ENCODE measurements at places on chromosomes 5 and 9.

DNA sequence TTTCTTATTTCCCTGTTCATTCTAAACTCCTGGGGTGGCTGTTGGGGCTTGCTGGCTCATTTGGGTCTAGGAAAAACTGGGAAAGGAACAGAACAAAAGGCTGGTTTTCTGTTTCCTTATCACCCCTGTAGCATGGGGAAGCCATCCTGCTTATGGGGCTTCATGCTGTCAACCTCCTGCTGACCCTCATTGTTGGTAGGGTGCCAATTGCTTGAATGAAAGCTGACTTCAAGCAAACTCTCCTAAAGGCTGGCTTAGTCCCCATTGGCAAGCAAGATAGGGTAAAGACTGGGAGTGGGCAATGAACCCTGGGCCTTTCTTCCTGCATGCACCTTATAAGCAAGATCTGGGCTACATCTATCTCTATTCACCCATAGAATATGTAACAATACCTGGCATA is 511.6 kb downstream of the DMAC1 start:
- DNase-seq = no peak

DNA sequence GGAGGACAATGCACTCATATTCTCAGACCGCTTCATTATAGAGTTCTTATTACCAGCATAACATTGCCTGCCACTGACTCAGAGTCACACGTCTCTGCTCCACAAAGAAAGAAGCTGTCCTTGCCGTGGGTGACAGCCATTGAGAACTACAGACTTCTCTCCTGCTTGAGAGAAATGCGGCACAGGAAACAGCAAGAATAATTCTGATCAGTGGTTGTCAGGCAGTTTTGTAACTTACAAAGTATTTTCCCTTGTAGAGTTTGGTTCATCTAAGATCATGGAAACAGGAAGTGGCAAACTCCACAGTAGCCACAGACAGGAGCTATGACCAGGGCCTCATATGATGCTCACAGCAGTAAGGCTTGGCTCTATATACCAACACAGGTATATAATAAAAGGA is 47.0 kb downstream of the KCNV2 start:
- no peak for DNase-seq

DNA sequence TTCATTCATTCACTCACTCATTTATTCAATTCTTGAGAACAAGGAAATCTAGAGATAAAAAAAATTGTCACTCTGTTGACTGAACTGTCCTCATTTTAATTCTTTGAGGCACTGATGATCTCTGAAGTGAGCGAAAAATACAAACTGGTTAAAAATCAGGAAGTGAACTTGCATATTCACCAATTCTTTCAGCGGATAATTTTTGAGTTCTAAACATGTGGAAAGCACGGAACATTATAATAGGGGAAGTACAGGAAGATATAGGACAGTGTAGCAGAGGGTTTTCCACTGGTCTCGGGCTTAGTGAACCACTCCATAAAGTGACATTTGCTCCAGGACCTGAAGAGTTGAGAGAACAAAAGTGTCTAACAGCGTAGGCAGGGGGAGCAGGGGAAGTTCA is 169.5 kb downstream of the TLR4 start:
- no peak for DNase-seq

GRCh38 chr5:113675166-113675565 is 161.7 kb downstream of the YTHDC2 start:
- no peak for DNase-seq

DNA sequence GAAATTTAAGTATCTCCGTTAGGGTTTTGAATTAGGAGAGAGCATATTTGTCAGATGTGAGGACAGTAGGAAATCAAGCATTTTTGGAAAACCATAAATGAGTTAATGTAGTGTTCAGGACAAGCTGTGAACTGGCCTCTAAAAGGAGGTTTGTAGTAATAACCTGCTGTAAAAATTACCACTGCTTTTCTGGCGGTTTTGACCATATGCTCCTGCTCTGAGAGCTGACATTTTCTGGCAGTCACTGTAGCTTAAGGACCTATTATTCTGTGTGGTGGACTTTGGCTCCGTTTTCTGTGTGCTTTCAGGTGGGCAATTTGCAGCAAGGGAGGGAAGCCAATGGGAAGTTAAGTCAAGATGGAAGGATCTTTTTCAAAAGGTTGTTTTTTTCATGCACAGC is 111.1 kb downstream of the SGCD start:
- DNase-seq = no peak

DNA sequence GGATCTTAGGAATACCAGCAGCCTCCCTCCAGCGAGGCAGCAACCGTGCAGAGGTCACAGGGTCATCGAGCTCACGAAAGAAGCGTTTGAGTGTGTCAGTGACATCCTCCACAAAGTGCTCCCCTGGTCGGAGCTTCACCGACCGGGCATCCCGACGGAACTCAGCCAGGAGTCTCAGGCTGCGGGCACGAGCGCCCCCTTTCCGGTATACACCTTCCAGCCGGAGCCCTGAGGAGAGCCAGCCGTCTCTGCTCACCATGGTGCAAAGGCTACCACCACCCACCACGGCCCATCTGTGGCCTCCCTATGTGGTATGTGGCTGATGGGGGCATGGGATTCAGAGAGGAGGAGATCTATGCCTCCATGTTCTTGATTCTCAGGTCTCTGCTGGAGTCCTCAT is 10.8 kb upstream of the FCHSD1 start:
- DNase-seq = no peak

- no peak for DNase-seq
Measured at GRCh38 chr5:14445576-14446290, 135.9 kb upstream of the OTULINL start.

- DNase-seq = peak; percentile 62
Measured at GRCh38 chr9:95506678-95507463, 9.9 kb downstream of the PTCH1 start.

- DNase-seq = no peak
Measured at GRCh38 chr5:160744268-160745101, 107.5 kb downstream of the ATP10B start.

DNA sequence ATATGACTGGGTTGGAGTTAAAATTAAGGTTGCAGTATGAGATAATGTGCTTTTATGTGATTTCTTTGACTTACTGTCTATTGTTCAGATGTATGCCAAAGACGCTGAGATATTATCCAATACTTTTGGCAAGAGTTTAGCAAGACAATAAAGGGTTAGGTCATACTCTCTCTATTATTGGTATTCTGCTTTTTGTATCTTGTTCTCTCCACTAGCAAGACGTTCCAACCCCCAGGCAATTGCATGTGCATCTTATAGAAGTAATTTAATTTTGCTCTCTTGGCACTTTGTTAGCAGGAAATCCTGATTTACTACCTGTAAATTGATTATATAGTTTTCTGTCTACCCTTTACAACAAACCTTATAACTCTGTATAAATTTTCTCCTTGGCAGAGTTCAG is 1093.6 kb downstream of the CDH9 start:
- no peak for DNase-seq

DNA sequence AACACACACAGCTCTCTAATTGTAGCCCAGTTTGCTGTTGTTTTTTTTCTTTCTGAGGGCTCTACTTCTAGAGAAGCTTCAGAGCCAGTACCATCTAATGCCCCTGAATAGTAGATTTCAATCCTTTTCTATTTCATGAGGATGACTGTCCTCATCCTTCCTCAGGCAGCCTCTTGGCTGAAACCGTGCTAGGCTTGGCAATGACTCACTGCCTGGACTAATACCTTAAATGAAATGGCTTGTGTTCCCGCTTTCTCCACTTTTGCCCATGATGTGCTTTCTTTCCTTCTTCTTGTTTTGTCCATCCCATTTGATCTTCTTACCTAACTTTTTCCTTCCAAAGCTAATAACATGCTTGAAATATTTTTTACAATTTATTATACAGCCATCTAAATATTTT is 80.1 kb downstream of the ITGA1 start:
- DNase-seq = no peak

DNA sequence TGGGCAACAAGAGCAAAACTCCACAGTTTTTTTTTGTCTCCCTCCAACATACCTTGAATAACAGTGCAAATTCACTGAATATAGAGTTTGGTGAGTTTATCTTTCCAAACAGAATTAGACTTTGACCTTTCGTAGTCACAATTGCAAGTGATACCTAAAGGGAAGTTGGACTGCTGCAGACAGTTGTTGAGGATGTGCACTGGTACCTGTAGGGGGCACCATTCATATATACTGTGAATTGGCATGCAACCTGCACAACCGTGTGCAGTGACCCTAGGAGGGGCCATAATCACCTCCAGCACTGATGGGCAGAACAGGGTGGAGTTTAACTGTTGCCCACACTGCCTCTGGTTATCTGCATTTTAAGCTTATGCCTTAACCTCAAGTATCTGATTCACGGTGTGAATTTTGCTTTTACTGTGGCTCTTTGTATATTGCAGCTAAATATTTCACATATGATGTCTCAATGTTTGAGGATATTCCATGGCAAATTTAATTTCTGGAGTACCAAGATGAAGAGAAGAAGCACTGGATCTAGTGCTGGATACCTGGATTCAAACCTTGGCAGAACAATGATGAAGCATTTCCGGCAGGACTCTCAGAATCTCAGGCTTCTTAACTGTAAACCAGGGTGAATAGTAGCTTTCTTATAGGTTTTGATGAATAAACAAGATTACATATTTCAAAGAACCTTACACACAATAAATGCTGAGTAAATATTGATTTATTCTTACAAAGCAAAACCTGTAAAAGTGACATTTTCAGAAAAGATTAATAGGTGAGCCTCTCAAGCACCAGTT is 144.3 kb downstream of the ACTBL2 start:
- DNase-seq = no peak

- DNase-seq = no peak
Measured at GRCh38 chr5:126274076-126274762, 149.0 kb upstream of the GRAMD2B start.

- DNase-seq = no peak
Measured at GRCh38 chr5:93250424-93250823, 330.6 kb downstream of the NR2F1-AS1 start.

Measured in transverse colon (tissue), 4 donors.